ENCODE measurements at places on chromosomes 1 and 21.

DNA sequence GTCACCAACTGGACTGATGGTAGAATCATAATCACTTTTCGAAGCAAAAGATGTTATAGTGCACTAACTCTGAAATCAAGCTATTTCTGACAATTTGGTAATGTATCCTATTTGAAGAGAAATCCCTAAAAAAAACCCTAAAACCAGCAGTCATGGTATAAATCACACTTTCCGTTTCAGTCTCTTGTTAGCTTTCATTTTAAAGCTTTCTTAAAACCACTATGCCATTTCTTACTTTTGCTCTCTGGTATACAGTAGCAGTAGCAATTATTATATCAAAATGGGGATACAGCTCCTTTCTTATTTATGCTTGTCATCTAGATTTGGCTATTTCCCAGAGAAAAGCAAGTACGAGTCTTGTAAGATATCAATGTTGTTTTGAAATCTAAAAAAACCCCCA is 323.3 kb downstream of the KCTD3 start:
- DNase-seq: no peak

- DNase-seq: no peak
Observed at GRCh38 chr1:111541721-111542120, 38.3 kb upstream of the ADORA3 start.

DNA sequence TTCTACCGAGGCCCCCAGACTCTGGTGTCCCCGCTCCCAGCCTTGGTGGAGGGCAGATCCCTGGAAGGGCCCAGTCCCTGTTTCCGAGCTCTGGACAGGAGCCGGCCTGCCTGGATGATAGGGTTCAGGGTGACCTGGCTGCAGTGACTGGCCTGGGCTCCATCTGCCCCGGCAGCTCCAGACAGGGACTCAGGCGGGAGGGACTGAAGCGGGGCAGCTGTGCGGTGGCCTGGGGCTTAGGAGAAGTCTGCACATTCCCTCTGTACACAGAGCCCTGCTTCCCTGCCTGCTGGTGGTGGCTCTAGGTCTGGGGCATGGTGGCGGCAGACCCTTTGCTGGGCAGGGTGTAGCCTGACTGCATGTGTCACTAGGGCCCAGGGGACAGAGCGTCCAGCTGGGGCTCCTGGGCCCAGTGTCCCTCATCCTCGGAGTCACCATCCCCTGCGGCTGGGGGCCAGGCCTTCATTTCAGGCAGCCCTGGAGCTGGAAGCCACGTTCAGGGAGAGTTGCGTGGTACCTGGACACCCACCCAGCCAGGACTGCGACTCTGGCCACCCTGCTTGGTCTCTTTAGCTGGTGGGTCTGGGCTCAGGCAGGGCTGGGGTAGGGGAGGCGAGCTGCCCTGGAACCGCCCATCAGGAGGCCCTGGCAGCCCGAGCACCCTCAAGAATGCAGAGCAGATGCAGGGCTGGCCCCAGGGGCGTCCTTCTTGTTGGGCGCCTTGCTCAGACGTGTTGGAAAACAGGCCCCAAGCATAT is 9.6 kb downstream of the ARHGEF16 start:
- DNase-seq: no peak

- no peak for DNase-seq
Observed at GRCh38 chr1:200488375-200489165, 78.7 kb upstream of the ZNF281 start.

GRCh38 chr21:43879348-43880110 is 14.5 kb downstream of the AGPAT3 start:
- DNase-seq: no peak

- DNase-seq: no peak
Observed at GRCh38 chr1:23673086-23673813, 18.4 kb upstream of the RPL11 start.

DNA sequence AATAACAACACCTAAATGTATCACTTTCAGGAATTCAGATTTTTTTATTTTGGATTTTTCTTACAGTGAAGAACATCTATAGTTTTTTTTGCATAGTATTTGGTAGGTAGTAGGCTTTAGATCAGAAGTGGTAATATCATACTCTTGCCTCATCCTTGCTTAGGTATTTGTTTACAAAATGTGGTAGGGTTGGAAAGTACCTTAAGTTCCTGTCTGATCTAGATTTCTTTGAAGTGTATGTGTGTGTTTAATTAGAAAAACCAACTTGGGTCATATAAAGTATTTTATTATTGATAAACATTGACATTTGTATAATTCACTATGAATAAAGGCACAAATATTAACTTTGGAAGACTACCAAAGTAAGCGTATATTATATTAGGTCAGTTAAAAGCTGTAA is 85.3 kb upstream of the GPR88 start:
- DNase-seq: no peak

DNA sequence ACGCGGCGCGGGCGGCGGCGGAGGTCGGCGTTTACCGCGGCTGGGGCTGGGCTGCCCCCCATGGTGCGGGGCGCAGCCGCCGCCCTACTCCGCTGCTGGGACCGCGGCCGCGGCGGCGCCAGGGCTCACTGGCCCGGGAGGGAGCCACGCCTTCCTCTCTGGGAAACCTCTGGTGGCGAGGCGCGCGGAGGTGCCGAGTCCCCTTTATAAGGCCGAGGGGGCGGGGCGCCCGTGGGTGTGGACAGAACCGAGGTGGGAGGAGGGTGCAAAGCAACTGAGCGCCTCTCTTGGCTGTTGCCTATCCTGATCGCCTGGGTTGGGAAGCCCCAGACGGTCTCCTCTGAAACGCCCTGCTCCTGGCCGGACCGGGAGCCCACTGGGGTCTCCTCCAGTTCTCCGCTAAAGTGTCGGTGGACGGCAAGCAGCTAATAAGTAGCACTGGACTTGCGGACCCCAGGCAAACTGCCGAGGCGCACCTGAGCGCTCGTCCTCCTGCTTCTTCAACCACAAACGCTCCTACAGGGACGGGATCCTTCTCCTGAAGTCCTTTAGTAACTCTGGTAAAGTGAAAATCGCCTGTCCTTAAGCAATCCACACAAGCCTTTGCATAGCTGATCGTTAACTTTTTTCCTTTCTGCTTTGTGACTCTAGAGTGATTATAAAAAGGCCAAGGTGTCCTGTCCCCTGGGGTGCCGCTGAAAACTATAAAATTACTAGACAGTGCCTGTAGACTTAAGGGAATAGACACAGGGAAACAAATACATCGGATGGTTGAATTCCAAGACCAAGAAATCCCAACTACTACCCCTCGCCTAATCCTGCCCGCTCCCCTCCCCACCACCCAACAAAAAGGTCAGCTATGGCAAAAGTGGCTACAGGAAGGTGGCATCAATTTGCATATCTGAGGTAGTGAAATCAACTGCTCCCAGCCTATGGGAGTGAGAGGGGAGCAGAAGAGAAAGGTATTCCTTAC is at the start of gene PTGER3:
Gene PTGER3 (minus strand): TSS at position 182 of the 973 bp plus-strand sequence. CDS start 239 bp downstream, outside the sequence.
- DNase-seq: peak; percentile 17

- DNase-seq: no peak
Observed at GRCh38 chr1:111507411-111508201, 4.2 kb upstream of the ADORA3 start.

GRCh38 chr1:112983537-112984131 is 27.6 kb upstream of the SLC16A1 start:
- DNase-seq: no peak

DNA sequence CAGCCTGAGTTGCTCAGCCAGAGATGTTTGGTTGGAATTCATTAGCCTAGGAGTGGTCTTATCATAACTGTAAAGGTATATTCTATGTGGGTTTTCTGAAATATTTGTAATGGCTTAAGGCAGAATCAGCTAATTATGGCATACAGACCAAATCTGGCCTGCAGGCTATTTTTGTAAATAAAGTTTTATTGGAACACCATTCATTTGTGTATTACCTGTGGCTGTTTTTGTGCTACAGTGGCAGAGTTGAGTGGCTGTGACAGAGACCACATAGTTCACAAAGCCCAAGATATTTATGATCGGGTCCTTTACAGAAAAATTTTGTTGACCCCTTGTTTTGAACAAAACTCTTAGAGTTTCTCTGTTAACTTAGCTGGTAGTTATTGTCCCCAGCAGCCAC is 7.4 kb upstream of the DDOST start:
- no peak for DNase-seq

DNA sequence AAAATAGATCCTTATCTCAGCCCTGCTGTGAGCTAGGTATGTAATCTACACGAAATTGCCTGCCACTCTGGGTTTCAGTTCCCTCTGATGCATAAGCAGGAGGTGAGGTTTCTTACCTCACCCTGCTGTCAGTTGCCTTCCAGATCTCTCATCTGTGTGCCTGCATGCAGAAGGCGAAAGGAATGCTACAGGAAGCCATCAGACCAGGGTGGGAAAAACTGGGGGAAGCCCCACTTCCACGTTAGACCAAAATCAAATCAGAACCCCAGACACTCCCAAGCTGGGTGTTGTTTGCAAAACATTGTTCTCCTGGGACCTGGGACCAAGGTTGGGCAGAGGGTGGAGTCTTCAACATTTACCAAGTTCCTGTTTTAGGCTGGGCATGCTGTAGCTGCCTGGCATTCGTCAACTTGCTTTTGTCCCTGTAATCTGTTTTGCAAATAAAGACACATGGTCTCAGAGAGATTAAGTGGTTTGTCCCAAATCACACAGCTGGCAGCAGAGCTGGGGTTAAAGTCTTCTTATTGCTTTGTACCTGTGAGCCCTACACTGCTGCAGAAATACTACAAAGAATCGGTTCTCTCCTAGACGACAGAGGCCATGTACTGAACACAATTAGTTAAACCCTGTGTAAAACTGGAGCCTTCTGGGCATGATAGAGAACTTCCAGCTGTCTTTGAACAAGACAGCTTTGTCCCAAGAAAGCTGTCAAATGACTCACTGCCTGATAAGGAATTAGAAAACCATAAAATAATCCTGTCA is 389.7 kb upstream of the RUNX1 start:
- DNase-seq: no peak

DNA sequence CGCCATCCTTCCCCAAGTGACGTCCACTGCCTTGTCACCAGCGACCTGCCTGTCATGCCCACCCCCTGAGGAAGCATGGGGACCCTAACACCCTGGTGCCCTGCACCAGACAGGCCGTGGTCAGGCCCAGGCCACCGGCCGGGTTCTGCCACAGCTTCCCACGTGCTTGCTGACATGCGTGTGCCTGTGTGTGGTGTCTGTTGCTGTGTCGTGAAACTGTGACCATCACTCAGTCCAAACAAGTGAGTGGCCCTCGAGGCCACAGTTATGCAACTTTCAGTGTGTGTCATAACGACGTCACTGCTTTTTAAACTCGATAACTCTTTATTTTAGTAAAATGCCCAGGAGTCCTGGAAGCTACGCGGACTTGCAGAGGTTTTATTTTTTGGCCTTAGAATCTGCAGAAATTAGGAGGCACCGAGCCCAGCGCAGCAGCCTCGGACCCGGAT is 8.5 kb upstream of the CTRC start:
- DNase-seq: no peak

DNA sequence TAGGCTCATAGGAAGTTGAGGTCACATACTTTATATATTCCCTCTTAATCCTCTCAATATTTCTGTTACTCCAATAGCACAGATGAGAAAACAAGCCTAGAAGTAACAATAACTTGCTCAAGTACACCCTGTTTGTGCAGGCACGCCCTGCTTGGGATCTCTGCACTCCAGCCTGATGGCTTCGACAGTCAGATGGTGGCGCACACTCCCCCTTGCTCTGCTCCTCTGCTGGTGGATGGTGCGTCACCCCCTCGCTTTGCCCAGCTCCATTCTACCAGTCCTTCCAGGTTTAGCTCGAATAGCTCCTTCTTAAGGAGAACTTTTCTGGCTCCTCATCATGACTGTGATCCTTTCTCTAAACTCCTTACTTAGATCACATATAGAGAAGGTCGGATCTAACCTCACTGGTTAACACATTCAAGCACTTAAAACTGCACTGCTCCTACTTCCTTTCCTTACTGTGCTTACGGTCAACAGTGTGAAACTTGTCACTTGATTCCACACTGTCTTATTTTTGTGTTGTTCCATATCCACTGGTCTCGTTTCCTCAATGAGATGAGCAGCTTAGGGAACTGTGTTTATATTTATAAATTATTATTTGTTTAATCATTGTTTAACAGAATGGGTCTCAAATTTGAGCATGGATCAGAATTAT is 3.0 kb downstream of the TSPAN2 start:
- DNase-seq: no peak

GRCh38 chr1:94109478-94109877 is 11.5 kb downstream of the ABCA4 start:
- no peak for DNase-seq

DNA sequence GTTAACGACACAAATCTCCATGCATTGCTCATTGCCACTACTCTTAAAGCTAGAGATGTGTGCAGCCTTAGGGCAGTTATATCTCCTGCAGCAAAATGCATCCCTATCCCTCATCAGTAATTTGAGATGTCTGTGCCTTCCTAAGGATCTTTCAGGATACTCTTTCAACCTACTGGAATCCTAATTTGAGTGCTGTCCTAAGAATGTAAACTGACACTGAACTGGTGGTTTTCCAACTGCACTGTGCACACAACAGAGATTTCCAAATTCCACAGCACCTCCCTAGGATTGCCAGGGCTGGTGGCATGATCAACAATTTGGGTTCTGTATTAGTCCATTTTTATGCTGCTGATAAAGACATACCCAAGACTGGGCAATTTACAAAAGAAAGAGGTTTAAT is 193.9 kb downstream of the LTN1 start:
- no peak for DNase-seq

DNA sequence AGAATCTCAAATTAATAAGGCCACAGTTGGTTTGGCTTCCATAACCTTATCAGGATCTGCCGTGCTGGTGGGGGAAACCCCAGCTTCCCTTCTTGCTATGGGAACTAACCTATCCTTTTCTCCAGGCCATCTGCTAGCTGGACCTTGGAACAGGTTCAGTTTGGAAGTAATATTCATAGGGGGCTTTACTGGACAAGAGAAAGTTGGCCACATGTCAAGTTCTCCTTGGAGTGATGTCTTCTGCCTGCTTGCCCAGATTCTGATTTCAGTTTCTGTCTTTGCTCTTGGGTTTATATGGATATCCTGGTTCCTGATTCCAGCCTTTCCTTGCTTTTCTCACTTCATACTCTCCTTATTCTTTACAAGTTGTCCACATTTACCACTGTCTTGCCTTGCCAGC is 279.6 kb downstream of the ASTN1 start:
- DNase-seq: no peak

GRCh38 chr1:8945568-8945967 is at the start of gene CA6:
TSS of gene CA6 (plus strand) at chr1:8945868. CDS start at chr1:8945887, 19 bp downstream.
- DNase-seq: no peak

DNA sequence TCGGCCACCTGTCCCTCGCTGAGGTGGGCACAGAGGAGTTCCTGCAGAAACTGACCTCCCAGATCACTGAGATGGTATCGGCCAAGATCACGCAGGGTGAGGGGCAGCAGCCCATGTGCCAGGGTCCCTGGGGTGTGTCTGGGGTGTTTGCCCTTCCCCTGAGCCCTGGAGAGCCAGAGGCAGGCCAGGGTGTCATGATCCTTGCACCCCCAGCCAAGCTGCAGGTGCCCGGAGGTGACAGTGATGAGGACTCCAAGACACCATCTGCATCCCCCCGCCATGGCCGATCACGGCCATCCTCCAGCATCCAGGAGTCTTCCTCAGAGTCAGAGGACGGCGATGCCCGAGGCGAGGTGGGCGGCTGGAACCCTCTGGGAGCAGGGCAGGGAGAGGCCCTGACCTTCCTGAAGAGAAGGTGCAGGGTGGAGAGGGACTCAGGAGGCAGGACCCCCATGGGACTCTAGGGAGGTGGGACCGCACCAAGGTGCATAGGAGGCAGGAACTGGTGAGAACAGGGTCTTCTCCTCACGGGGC is 69.5 kb downstream of the TRIM11 start:
- DNase-seq: no peak
